ENCODE measurements at places on chromosomes 7 and 10.

DNA sequence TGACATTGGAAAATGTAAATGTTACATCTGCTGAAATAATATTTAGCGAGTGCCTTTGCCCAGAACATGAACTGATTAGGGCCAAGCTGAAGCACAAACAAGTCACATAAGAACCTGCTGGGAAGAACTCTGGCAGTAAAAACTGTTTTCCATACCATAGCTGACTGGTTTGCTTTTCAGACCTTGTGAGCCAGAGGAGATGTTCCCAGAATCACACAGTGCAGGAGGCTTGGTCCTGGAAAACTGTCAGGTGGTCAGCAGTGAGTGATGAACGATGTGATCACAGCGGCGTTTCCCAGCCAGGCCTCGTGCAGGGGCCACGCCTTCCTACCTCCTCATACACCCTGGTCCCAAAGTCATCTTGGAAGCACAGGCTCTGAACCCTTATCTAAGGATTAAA, 164.2 kb upstream of the EEPD1 start:
- no peak for DNase-seq

GRCh38 chr7:42939457-42940240, 7.5 kb downstream of the MRPL32 start:
- no peak for DNase-seq

DNA sequence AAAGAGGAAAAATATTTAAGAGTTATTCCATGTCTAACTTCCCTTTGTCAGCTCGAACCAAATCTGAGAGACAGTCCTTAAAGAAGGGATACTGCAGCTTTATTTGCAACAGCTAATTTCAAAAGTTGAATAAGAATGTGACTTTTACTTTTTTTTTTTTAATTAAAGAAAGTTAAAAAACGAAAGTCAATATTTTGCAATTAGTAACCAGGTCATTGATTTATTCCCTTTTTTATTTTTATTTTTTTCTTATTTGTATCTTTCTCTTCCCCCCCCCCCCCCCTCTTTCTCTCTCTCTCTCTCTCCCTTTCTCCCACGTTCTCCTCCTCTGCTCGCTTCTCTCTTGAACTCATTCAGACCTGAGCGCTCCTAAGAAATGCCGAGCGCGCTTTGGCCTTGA, 209.5 kb downstream of the TCF7L2 start:
- no peak for DNase-seq

DNA sequence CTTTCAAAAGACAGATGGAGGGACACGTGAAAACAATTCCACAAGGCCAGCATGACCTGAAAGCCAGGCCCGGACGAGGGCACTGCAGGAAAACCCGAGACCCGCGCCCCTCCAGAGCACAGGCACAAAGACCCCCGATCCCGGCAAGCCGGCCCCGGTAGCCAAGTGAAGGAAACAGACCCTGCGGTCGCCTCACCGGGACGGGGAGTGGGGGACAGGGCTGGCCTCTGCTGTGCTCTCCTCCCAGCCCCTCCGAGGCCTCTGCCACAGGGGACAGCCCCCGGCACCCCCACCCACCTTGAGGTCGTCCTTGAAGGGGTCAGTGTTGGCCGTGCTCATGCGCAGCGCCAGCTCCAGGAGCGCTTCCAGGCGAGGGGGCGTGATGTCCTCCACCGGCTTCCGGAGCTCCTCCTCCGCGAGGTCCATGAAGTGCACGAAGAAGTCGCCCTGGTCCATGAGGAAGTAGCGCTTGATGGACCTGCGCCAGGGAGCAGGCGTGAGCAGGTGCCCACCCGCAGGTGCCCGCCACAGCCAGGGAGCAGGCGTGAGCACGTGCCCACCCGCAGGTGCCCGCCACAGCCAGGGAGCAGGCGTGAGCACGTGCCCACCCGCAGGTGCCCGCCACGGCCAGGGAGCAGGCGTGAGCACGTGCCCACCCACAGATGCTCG, 11.3 kb upstream of the ADAM8 start:
- no peak for DNase-seq

DNA sequence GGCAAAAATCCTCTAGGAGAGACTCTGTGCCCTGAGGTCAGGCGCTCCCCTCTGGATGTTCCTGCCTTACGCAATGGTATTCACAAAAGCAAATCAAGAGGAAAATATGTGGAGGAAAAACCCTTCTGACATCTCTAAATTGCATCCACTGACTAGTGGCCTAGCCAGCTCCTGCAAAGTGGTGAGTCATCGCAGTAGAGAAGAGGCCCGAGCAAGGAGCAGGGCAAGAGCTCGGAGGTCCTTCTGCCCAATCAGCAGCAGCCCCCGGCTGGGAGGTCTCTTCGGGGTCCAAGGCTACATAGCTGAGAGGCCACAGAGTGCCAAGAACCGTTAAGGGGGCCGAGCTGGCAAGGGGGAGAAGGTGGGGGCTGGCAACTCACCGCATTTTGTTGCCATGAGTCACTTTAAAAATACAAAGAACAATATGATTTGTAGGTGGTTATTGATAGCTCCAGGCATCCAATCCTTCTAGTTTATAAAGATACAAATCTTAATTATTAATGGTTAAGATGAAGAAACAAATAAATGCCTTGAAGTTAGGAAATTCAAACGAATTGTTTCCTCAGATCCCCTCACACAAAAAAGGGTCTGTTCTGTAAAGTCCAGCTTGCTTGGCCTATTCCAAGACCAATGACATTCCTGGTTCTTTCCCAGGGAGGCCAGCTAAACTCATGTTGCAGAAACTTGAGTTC, 161.6 kb downstream of the PKD1L1 start:
- no peak for DNase-seq

DNA sequence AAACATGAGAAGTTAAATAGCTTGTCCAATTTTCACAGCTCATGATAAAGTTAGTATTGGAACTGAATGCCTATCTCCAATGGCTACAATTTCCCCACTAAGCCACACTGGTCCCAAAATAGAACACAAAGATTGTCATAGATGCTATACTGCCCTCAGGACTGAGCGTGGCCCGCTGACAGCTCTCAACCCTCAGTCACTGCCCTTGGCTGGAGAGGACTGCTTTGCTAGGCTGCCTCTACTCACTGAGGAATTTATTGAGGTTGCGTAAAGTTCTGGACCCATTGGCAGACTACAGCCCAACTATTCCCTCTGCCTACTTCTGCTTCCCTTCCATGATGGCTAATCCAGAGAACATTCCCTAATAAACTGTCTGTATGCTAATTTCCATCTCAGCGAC, 165.5 kb upstream of the BET1 start:
- DNase-seq = no peak

- DNase-seq = no peak
Observed at GRCh38 chr10:88082391-88082790, 219.0 kb downstream of the PTEN start.

GRCh38 chr7:115552766-115553165, 477.8 kb downstream of the TFEC start:
- no peak for DNase-seq

- DNase-seq = no peak
Observed at GRCh38 chr10:77195101-77195500, 442.5 kb downstream of the KCNMA1 start.

DNA sequence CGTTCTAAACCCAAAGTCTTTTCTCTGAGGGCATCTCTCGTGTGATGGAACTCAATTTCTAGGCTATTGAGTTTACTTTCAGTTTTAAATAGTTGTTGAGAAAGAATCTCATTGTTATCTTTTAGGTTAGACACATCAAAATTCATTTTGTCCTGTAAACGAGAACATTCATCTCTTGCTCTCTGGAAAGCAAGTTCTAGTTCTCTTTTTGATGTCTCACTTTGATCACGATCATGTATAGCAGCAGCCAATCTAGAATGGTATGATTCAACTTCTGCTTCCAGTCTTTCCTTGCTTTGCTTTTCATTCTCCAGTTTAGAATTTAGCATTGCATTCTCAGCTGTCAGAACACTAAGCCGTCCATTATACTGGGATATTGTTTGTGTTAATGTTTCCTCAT, 65.1 kb downstream of the ANKRD26 start:
- no peak for DNase-seq

DNA sequence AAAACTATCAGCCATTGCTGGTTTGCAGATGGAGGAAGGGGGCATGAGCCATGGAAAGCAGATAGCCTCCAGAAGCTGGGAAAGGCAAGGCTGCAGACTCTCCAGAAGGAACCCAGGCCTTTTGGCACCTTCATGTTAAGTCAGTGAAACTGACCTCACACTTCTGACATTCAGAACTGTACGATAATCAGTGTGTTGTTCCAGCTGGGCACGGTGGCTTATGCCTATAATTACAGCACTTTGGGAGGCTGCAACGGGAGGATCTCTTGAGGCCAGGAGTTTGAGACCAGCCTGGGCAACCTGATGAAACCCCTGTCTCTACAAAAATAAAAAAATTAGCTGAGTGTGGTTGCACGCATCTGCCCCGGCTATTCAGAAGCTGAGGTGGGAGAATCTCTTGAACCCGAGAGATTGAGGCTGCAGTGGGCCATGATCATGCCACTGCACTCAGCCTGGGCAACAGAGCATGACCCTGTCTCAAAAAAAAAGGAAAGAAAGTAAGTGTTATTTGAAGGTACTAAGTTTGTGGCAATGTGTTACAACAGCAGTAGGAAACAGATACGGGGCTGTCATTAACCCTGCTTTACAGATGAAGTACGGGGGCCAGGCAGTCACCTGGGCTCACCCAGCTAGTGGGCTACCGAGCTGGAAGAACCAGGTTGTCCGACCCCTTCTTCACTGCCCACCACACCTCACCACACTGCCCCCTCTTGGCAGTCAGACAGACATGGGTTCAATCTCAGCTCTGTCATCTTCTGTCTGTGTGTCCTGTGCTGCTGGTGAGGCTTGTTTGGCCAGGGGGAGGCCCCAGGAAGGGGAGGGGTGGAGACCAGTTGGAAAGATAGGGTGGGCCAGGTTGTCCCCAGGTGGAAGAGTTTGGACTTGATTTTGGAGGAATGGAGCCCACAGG, 18.3 kb downstream of the CHST3 start:
- no peak for DNase-seq

GRCh38 chr10:77974396-77975074, 48.0 kb upstream of the DLG5 start:
- DNase-seq = no peak

DNA sequence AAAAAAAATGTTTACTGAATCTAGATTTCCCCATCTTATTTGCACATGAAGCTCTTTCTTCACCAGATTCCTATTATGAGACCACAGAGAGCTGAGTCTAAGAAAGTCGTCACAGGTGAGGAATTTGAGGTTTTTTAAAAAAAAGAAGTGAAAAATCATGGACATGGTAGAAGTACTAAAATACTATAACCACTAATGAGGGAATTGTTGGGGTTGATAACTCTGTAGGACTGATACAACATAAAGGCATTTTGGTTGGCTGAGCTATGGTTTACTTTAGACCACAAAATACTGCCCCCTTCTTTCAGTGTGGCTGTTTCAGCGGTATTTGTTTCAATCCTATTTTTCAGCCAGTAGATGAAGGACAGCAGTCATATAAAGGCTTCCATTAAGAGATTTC, 1111.3 kb downstream of the TYW1 start:
- no peak for DNase-seq

DNA sequence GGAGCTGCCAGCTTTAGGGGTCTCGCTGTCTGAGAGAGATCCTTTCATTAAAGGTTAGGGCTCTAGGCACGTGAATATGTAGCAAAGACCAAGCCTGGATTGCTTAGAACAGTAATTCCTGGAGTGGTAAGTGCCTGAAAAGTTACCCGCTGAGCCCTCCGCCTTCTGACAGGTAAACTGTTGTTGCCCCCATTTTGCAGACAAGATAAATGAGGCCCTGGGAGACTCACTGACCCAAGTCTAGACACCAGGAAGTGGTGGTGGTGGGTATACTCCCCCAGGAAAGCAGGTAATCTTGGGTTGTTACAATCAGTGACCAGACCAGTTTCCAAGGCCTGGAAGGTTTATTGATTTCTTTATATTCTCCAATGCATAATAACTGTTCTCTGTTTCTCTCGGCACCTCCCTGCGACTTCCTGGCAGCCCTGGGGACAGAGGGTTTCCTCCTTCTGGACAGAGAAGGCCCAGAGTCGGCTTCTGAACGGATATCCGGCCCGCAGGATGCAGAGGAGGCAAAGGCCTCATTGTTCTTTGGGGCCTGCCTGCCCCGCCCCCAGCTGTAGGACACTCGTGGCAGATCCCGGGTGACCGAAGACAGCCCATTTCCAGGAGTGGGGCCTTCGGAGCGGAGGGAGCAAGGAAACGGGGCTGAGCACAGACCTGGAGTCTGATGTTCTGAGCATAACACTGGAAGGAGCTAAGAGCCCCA, 1.3 kb upstream of the GRK5 start:
- no peak for DNase-seq

- no peak for DNase-seq
Observed at GRCh38 chr7:18958627-18959026, 158.8 kb downstream of the TWIST1 start.

- no peak for DNase-seq
Observed at GRCh38 chr7:140316165-140316661, 82.1 kb downstream of the SLC37A3 start.

GRCh38 chr10:133422807-133423771, 1.3 kb downstream of the SPRN start:
- DNase-seq = no peak

- no peak for DNase-seq
Observed at GRCh38 chr7:40680657-40681056, 545.9 kb downstream of the SUGCT start.

DNA sequence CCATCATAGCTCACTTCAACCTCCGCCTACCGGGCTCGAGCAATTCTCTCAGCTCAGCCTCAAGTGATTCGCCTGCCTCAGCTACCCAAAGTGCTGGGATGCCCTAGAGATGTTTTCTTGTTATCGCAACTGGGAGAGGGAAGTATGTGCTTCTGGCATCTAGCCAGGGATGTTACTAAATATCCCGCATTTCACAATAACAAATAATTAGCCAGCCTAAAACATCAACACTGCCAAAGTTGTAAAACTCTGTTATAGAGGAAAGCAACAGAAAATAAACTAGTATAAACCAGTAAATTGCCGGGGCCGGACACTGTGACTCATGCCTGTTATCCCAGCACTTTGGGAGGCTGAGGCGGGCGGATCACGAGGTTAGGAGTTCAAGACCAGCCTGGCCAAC, 7.2 kb downstream of the INA start:
- DNase-seq = no peak

DNA sequence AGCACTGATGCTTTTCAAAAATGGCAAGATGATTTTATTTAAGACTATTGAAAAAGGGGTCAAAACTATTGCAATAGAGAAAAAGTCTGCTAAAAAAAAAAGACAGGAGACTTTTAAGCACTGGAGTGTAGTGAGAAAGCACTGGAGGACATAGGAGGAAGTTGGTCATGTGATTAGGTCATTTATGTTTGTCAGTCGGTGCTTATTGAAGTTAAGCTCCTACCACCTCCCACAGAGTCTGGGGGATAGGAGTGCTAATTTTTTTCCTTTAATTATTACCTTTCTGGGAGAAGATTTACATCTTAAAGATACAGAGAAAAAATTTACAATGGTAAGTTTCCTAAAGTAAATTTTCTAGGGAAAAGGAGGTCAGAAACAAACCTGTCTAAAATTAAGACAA, 80.2 kb upstream of the TMEM229A start:
- DNase-seq = no peak

DNA sequence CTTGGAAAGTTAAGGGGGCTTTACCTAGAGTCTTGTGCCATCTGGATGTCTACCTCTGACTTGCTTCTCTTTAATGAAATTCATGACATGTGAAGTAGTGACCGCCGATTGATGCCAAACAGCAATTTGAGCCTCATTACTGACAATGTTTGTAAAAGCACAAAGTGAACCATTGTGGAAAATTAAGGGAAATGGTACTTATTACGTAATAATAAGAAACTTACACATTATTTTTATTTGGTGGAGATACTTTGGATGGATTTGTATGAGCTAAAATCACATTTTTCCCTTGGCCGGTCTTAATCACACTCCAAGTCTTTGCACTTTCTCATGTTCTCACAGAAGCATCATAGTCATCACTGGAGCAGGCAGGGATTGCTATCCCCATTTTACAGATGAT, 265.1 kb upstream of the KLF6 start:
- DNase-seq = no peak

Data from activated gamma-delta T cell treated with anti-CD3 and anti-CD28 coated beads, Interleukin-2, amount 50 U/mL, for 16 hours (primary cell).